Activated T-helper 1 cell treated with anti-CD3 and anti-CD28 coated beads, Interleukin-12 subunit alpha, Interleukin-12 subunit beta, Interleukin-2, Interleukin-4 antibody, amounts not matched to agents 30 ng/mL and 10 ng/mL and 1 ng/mL, durations not matched to agents 14 hours and 24 hours and 36 hours (primary cell): ENCODE measurements at places on chromosomes 7 and 10. TPM values are rescaled to one million over a fixed set of nuclear protein-coding genes. Genes with fewer than 3 reads are reported as not detected.
A peak's percentile ranks its signal among the peaks of the same experiment; 100 is the strongest.

DNA sequence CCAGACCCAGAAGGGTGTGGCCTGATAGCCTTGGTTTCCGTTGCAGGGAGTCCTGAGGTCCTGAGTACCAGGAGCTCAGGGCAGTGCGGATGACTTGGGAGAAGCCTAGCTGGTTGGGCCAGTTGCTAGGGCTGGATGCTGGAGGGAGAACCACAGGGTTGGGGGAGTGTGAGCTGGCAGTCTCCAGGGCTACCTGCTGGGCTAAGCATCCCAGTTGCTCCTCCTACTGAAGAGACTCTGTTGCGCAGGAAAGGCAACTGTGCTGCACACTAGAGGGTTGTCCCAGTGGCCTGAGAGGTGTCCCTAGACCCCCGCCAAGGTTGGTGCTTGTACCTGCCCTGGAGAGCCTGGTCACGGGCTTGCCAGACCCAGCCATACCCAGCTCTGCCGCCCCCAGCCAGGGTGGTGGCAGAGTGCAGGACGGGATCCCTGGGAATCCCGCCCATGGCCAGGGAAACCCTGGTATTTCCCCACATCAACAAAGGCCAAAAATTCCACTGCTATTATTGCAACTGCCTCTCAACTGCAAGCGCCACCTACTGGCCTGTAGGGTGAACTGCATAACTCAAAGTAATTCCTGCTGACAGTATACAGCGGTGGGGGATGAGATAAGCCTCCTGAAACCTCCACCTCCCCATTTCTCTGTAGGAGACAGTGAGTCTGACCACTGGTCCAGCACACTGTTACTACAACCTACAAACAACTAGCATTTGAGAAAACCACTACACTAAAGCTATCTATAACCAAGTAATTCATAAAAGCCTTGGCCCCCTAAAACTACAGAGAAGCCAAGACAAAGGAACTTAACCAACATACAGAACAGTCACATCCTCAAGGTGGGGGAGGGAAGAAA lies 67.6 kb upstream of the DDC start:
- no peaks in the 10 kb centered on the region for H3K36me3 ChIP-seq
- peaks cover 17% of the 10 kb centered on the region for H3K27me3 ChIP-seq
- DNase-seq, result peak; percentile 24
- H3K4me3 ChIP-seq, result no peak overlapping the region

The TRPV6 gene
- not detected in 2 replicates for total RNA-seq

- no peak for DNase-seq
- H3K4me1 ChIP-seq, result peaks cover 4% of the 10 kb centered on the region
- H3K27ac ChIP-seq, result no peak overlapping the region
- peaks cover 18% of the 10 kb centered on the region for H3K27me3 ChIP-seq
- H3K4me3 ChIP-seq, result no peak overlapping the region
Observed at GRCh38 chr10:95499482-95499989, 61.6 kb downstream of the SORBS1 start.

DNA sequence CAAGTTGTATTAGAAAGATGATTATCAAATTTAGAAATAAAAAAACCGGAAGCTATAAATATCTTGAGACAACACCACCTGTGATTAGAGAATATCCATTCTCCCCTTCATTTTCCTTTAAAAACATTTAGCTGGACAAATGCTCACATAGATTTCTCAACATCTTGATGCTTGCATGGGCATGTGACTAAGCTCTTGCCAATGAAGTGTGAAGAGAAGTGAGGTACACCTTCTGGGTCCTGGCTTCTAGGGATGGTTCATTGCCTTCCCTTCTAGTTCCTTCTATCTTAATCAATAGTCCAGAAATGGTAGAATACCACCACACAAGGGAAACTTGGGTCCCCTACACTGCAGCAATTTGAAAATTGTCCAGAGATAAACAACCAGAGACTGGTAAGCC lies 41.0 kb downstream of the WAPL start:
- no peak overlapping the region for H3K4me3 ChIP-seq
- no peak overlapping the region for H3K27ac ChIP-seq
- H3K4me1 ChIP-seq, result no peaks in the 10 kb centered on the region
- peaks cover 15% of the 10 kb centered on the region for H3K36me3 ChIP-seq
- no peaks in the 10 kb centered on the region for H3K27me3 ChIP-seq

DNA sequence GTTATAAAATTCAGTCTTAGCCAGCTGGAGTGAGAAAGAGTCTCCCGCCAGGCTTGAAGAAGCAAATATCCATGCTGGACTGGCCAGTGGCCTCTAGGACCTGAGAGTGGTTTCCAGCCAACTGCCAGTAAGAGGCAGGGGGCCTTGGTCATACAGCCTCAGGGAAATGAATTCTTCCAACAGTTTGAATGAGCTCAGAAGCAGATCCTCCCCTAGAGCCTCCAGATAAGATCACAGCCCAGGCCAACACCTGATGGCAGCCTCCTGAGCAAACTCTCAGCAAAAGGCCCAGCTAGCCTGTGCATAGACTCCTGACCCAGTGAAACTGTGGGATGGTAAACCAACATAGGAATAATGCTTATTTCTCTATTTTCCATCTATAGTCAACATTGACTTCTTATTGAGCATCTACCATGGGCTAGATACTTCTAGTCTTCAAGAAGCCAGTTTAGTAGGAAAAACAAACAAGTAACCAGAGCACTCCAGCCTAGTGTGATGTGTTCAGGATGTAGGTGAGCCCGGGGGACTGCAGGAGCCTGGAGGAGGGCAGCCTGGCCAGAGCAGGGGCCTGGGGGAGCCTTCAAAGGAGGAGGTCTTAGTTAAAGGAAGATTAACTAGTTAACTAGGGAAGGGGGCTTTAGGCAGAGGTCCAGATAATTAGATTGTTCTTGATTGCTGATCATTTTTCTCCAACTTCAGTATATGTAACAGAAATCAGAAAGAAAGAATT lies 115.4 kb upstream of the ADO start:
- H3K27ac ChIP-seq, result no peak overlapping the region
- H3K27me3 ChIP-seq, result no peaks in the 10 kb centered on the region
- H3K4me3 ChIP-seq, result no peak overlapping the region
- peaks cover 63% of the 10 kb centered on the region for H3K4me1 ChIP-seq
- peaks cover 7% of the 10 kb centered on the region for H3K36me3 ChIP-seq

DNA sequence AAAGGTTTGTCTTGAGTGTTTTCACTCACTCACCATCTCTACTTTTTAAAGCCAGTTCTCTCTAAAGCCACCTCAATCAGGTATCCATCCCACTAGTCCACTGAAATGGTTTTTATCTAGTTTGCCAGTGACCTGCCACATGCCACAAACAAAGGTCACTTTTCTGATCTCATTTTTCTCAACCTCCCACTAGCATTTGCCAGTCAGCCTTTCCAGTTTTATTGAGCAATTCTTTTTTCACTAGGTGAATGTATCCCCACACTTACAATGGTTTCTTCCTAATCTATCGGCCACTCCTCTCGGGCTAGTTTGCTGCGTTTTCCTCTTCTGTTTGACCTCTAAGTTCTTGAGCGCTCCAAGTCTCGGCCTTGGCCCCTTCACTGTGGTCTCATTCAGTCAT lies 44.9 kb upstream of the ARL4A start:
- H3K27ac ChIP-seq, result no peak overlapping the region
- DNase-seq, result no peak
- peaks cover 3% of the 10 kb centered on the region for H3K27me3 ChIP-seq

- H3K4me1 ChIP-seq, result no peaks in the 10 kb centered on the region
- H3K36me3 ChIP-seq, result no peaks in the 10 kb centered on the region
- H3K27ac ChIP-seq, result no peak overlapping the region
- no peak for DNase-seq
Observed at GRCh38 chr7:25886387-25887240, 265.4 kb upstream of the NFE2L3 start.

The PDE1C gene
- total RNA-seq, result not detected in 2 replicates

GRCh38 chr7:50229964-50230363 lies 74.6 kb upstream of the IKZF1 start:
- DNase-seq, result no peak
- peaks cover 46% of the 10 kb centered on the region for H3K4me1 ChIP-seq
- H3K36me3 ChIP-seq, result peaks cover 11% of the 10 kb centered on the region
- no peak overlapping the region for H3K27ac ChIP-seq
- no peak overlapping the region for H3K4me3 ChIP-seq

- H3K27ac ChIP-seq, result no peak overlapping the region
- H3K27me3 ChIP-seq, result no peaks in the 10 kb centered on the region
- no peak for DNase-seq
- peaks cover 20% of the 10 kb centered on the region for H3K36me3 ChIP-seq
- no peaks in the 10 kb centered on the region for H3K4me1 ChIP-seq
Observed at GRCh38 chr10:60169111-60169510, 220.6 kb downstream of the ANK3 start.

The HOXA13 gene
- total RNA-seq, result not detected in 2 replicates

The HPSE2 gene
- total RNA-seq, result not detected in 2 replicates

The OR2A42 gene
- not detected in 2 replicates for total RNA-seq

- no peak for DNase-seq
- peaks cover 8% of the 10 kb centered on the region for H3K4me1 ChIP-seq
- no peak overlapping the region for H3K4me3 ChIP-seq
- H3K36me3 ChIP-seq, result no peaks in the 10 kb centered on the region
- H3K27me3 ChIP-seq, result peaks cover 21% of the 10 kb centered on the region
- no peak overlapping the region for H3K27ac ChIP-seq
Observed at GRCh38 chr7:26038201-26038990, 113.6 kb upstream of the NFE2L3 start.

The ANKRD2 gene
- not detected in 2 replicates for total RNA-seq

The FAM24B gene
- 13.1 and 18.4 TPM in 2 replicates for total RNA-seq

DNA sequence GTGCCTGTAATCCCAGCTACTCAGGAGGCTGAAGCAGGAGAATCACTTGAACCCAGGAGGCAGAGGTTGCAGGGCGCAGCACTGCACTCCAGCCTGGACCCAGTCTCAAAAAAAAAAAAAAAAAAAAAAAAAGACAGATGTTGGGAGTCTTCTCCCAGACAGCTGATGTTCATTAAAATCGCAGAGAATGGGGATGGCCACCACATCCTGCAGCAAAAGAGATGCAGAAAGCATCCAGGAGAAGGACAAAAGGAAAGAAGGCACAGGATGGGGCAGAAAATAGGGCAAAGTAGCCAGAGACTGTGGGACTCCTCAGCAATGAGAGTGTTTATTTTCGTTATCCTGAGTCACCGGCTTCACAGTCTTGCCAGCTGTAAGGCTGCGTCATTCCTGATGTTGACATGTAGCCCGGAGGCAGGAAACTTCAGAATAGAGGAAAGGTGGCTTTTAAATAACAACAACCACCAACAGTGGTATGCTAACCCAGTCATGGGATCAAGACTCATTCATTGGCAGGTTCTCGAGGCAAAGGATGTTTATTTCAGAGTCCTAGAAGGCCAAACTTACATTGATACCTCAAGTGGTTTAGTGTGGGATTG lies 149.5 kb upstream of the SVIL start:
- no peak overlapping the region for H3K27ac ChIP-seq
- peaks cover 20% of the 10 kb centered on the region for H3K27me3 ChIP-seq
